ENCODE measurements at places on chromosomes 16 and 17.
A peak's percentile ranks its signal among the peaks of the same experiment; 100 is the strongest.

- no peak for DNase-seq
These were observed 9.1 kb downstream of the RMI2 start for GRCh38 chr16:11354407-11354732.

GRCh38 chr17:65345261-65346005 lies 208.3 kb downstream of the RGS9 start:
- peak; percentile 76 for DNase-seq

DNA sequence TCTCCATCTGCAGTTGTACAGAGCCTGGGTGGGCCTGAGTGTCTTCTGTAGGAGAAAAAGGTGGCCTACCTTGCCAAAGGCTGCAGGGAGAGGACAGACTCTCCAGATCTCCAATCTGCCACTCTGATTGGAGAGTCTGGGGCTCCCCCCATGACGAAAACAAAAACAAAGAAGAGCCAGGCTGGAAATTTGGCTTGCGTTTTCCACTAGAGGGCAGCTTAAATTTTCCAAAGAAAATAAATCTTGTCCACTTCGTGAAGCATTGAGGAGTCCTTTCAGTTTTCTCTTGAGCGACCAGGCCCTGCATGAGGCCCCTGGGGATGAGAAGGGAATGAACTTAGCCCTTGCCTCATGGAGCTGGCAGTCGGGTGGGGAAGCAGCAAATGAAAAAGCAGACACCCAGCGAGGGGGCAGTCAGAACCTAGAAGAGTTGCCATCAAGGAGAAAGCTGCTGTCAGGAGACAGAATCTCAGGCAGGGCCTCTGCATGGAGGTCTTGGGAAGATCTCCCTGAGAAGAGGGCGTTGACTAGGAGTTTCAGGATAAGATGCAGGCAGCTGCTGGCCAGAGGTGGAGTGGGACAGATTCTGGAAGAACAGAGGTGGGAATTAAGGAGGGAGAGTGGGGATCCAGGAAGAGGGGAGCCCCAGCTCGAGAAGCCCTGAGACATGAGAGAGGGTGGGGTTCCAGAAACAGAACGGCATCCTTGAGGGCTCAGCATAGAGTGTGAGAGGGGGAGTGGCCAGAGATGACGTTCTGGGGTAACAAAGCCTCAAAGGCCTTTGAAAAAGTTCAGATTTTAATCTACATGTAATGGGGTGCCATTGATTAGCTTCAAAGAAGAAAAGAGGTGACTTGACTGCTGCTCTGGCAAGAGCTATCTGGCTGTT lies 8.4 kb upstream of the SHCBP1 start:
- DNase-seq = peak; percentile 64

GRCh38 chr16:86015606-86016005 lies 116.6 kb downstream of the IRF8 start:
- no peak for DNase-seq

DNA sequence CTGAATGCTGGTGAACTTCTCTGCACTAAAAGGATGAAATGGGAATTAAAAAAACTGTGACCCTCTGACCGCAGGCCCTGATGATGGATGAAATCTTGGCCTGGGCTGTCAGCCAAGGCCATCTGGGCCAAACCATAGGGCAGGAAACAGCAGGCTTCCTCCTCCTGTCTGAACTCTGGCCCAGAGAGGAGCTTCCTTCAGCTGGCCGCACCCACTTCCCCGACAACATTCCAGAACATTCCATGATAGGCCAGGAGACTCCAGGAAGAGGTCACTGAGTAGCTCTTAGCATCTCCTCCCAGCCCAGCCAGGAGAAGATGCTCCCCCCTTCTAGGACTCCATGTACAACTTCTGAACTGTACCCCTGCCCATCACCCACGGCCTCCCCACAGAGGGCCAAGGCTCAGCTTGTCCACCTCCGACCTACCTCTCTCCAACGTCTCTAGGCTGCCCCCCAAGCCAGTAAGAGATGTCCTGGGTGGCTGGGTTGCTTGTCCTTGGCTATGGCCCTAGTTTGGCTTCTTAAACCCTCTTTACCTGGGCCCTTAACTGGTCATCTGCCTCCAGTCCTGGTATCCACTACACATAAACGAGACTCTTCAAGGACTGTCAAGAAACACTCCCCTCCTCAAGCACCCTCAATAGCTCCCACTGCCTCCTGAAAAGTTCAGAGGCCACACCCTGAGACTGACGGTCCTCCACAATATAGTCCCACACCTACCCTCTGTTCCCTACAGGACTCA lies 1.7 kb downstream of the RPH3AL start:
- peak; percentile 33 for DNase-seq

DNA sequence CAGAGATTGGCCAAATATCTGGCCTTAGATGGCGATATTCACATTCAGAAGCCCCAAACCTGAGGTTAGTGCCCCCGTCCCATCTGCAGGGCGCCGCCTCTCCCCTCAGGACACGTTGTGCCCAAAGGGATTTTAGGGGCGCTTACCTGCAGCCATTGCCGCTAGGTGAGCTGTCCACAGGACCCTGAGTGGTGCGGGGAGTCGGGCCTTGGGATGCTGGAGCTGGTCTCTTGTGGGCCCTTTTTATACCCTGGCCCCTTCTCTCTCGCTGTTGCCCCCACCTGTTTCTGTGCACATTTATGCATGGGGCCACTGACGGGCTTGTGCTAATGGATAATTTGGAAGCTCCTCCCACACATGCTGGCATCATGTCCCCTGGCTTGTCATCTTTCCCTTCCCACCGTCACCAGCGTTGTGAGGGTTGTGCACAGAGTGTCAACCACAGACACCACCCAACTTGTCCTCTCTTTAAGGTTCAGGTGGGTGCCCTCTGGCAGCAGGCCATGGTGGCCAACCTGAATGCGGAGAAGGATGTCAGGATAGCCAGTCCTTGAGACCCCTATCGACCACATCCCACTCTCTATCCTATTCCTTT lies at the start of gene CSHL1:
Gene CSHL1, minus strand, starts transcription at position 218 of the 595 bp plus-strand sequence. Its CDS starts 62 bp downstream, at position 156.
- DNase-seq = no peak

DNA sequence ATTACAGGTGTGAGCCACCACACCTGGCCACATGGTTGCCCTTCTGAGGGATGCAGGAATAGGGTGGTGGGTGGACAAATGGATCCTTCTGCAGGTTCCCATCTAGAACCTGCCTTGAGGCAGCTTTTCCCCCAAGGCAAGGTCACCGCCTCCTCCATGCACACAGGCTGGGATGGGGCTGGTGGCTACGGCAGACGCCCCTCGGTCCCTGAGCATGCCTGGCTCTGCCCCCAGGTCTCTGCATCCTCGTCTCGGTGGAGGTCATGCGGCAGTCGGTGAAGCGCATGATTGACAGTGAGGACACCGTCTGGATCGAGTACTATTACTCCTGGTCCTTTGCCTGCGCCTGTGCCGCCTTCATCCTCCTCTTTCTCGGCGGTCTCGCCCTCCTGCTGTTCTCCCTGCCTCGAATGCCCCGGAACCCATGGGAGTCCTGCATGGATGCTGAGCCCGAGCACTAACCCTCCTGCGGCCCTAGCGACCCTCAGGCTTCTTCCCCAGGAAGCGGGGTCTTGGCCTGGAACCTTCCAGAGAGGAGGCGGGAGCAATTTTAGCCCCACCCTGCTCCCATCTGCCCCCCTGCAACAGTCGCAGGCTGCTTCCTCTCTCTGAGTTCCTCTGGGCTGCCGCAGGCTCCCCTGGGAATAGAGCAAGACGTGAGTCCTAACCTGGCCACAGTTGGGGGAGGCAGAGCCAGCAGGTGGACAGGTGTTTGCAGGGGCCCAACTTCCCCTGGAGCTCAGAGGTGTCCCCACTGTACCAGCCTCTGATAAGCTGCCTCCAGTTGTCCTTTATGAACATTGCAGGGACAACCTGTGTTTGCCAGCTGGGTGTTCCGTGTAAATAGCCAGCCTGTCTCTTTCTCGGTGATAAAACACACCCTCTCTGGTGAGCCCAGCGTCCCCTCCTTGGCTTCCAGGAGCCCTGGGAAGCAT lies 11.7 kb downstream of the CACNG1 start:
- no peak for DNase-seq

DNA sequence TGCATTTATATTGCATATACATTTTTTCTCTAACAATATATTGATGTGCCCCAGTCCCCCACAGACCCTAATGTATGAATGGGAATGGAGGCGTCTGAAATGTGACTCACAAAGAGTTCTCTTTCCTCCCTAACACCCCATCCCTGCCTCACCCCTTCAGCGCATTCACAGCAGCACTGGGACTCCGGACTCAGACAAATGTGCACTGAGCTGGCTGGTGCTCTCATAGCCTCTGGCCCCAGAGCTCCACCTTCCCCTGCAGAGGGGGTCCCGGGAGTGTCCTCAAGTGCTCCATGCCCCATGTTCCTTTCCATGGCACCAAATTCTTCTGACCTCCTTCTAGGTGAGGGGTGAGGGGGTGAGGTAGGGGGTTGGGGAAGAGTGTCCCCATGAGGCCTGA lies 20.6 kb downstream of the NPTX1 start:
- no peak for DNase-seq

- no peak for DNase-seq
These were observed 8.7 kb downstream of the USB1 start for GRCh38 chr16:58009856-58010416.

GRCh38 chr16:11196286-11196828 lies 59.6 kb downstream of the SOCS1 start:
- DNase-seq = no peak

Data from urothelium cell line (cell line).